NCI-H187 (cell line): ENCODE measurements at places on chromosomes 2 and 18.

DNA sequence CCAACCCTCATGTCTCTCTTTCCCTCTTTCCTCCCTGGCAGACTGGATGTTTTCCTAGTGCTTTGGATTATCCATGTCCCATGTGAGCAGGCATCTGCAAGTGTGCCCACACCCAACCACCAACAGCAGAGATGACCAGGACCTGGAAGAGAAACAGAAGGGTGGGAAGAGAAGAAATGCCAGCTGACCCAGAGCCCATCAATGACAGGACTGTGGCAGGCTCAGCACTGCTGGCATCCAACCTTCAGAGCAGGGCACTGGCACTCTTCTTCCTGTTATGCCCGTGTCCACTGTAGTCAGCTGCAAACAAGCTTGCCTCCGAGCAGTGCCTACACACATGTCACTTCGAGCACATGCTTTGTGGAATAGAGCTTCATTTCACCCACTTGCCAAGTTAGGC, 121.1 kb downstream of the TANC1 start:
- DNase-seq: no peak

GRCh38 chr2:84919885-84920580, 14.6 kb downstream of the TMSB10 start:
- DNase-seq: no peak

DNA sequence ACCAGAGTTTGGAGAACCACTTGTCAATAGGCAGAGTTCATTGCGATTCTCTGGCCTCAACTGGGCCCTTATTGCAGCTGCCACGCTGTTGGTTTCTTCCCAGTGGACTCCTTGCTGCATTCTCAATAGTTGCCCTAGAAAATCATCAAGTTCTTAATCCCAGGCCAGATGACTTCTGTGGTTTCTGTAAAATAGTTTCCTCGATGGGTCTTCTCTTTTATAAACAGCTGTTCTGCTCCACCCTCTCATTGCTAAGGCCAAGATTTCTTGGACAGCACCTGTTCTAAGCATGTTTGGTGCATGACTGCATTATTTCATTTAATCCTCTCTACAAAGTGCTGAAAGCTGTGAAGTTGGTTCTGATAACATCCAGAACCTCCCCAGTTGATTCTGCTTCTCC, 131.0 kb downstream of the BCL2L11 start:
- DNase-seq: no peak

- no peak for DNase-seq
Observed at GRCh38 chr2:40666398-40666797, 214.5 kb upstream of the SLC8A1 start.

- DNase-seq: no peak
Observed at GRCh38 chr2:105790461-105791149, 45.9 kb downstream of the NCK2 start.

DNA sequence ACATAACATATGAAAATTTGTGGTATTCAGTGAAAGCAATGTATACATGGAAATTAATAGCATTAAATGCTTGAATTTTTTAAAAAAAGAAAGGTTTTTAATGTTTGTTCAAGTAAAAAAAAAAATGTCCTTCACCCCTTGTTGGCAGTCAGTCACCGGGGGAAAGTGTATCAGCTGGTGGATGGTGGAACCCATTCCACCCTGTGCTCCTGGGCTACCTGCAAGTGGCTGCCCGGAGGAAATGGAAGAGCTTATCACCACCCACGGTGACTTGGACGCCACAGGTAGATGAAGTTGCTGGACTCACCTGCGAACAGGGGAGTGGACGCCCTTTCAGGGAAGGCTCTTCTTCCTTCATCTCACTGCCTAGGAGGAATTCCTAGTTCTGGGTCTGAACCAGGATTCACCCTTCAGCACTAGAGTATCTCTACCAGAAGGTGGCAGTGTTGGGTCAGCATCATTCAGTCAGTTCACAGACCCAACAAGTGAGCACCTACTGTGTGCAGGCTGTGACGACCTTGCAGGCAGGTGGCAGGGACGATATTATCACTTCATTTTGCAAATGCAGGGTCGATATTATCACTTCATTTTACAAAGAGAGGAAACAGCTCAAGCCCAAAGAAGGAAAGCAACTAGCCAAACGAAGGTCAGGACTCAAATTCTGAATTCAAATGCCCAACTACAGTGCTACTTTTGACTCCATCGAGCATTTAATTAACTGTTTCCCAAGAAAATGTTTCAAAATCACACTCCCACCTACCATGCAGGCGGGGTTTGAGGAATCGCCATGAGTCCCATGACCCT, 35.8 kb downstream of the CIB4 start:
- no peak for DNase-seq

GRCh38 chr2:209933499-209934483, 68.6 kb upstream of the RPE start:
- no peak for DNase-seq

- no peak for DNase-seq
Observed at GRCh38 chr2:45171136-45171501, 161.9 kb upstream of the SIX2 start.

- DNase-seq: no peak
Observed at GRCh38 chr18:48898521-48898920, 52.2 kb downstream of the SMAD7 start.

DNA sequence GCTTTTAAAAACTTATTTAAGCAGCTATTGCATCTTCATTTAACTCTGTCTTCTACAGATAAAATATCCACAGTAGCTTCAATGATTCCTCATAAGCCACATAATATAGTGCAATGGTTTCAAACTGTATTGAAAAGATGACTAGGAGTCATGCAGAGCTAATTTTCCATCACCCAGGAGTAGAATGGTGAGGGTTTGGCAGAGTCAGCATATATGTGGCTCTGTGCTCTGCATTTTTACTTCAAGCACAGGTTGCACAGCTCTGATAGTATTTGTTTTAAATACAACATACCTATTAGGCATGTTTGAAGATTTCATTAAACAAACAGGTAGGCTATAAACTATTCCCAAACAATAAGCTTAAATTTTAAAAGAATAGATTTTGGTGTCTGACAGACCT, 731.9 kb upstream of the VRK2 start:
- no peak for DNase-seq
